Fibroblast of lung (primary cell): ENCODE measurements at places on chromosomes 4 and X. TPM values are rescaled to one million over a fixed set of nuclear protein-coding genes. Genes with fewer than 3 reads are reported as not detected.

DNA sequence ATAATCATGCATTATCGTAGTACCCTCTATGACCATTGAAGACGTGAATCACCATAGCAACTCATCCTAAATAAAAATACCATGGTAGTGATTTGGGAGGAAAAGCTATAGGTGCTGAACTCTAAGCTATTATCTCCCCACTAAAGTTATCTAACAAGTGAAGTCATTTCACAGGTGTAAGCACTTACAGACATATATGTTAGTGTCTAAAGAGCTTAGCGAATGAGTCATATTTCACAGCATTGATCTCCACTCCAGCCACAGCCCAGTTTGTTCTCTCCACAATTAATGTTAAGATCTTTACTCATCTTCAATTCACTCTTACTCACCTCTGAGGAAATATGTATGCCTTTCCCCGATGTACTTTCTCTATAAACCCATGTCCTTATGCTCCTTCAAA is 57.0 kb downstream of the DCAF8L1 start:
- DNase-seq = no peak

DNA sequence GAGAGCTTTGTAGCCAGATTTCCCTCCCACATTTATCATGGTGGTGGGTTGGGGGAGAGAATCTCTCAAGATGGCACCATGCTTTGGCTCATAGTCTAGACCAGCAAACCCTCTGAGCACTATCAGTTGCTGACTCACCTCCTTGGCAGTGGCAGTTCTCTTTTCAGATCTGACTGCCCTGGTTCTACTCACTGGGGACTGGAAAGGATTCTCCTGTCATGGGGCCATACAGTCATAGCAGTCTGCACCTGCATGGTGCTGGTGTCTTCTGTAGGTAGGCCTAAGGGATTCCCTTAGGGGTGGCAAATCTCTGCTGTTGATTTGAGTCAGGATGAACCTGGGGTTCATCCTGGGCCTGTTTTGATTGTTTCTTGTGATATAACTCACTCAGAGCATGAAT is 2.6 kb downstream of the TEX13B start:
- no peak for DNase-seq

DNA sequence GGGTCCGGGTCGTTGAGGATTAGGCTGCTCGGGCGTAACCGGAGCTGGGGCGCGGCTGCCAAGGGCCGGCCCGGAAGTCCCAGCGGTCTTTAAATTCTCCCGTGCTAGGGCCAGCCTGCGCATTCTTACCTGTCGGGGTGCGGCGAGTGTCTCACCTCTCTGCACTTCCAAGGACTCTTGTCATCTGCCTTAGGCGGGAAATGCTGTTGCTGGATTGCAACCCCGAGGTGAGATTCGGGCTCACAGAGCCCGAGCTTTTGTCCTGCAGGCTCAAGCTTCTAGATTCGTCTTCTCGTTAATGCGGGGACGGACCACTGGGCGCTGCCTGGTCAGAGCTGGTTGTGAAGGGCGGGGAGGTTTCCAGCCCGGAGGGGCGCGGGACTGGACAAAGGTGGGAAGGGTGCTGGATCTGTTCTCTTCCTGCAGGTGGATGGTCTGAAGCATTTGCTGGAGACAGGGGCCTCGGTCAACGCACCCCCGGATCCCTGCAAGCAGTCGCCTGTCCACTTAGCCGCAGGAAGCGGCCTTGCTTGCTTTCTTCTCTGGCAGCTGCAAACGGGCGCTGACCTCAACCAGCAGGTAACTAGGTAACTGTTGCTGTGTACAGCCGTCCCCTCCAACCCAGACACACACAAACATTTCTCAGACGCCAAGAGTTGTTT is at the start of gene ANKRD37:
TSS of gene ANKRD37 (plus strand) at position 118 of the 662 bp plus-strand sequence. CDS start at position 201, 83 bp downstream.
- peak; percentile 24 for DNase-seq

DNA sequence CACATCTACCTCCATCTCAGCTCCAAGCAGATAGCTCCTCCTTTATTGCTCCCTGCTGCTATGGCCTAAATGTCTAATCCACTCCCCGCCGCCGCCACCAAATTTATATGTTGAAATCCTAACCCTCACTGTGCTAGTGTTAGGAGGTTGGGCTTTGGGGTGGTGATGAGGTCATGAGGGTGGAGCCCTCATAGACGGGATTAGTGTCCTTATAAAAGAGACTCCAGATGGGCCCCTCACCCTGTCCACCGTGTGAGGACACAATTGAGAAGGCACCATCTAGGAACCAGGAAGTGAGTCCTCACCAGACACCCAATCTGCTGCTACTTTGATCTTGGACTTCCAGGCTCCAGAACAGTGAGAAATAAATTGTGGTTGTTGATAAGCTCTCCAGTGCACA is 13.6 kb upstream of the TBC1D14 start:
- no peak for DNase-seq

GRCh38 chr4:61277785-61278760 is 77.9 kb downstream of the ADGRL3 start:
- DNase-seq = no peak

DNA sequence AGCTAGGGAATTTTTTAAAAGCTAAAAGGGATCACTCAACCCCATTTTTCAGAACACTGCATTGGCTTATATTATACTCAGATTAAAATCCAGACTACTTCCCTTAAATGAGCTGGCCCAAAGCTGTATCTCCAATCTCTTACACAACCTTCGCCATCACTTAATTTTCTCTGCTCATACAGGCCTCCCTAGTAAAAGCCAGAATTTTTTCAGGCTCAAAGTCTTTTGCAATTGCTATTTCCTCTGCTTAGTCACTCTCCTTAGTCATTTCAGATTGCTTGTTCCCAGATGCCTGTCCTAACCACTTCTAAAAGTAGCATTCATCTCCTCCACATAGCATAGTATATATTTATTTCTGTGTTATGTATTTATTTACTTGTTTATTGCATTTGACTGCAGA is 1587.9 kb upstream of the ADGRL3 start:
- peak; percentile 75 for DNase-seq

GRCh38 chrX:148495176-148495575 is 5.2 kb upstream of the AFF2 start:
- DNase-seq = no peak

DNA sequence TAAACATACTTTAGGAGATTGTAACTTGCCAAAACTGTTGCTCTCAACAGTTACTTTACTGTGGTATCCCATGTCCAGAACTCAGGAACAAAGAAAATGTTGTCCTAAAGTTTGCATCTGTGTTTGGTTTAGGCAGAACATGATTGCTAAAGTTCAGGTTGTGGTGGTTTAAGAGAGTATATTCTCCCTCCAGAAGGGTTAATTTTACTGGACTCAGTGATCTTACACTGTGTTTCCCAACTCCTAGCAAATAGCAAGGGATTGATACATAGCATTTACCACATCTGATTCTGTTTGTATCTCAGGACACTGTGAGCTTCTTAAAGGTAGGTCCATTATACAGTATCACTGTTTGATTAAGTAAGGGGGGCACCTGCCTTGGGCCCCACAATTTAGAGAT is 13.3 kb upstream of the DCK start:
- DNase-seq = no peak

The DOCK11 gene
- 30.8 and 40.1 TPM in 2 replicates for total RNA-seq

The WDR17 gene
- 2.1 and 4.5 TPM in 2 replicates for total RNA-seq

The TMSB15A gene
- 3.6 and 4.1 TPM in 2 replicates for total RNA-seq

The CENPVL3 gene
- total RNA-seq = not detected in 2 replicates

The CD40LG gene
- not detected in 2 replicates for total RNA-seq

The RP2 gene
- total RNA-seq = 14.1 and 20.6 TPM in 2 replicates
